Kidney tubule cell (primary cell): ENCODE measurements at places on chromosomes 3 and 15.

GRCh38 chr15:98770984-98771383, 122.6 kb downstream of the IGF1R start:
- peak; percentile 32 for DNase-seq

GRCh38 chr3:109278546-109278945, 37.8 kb downstream of the DPPA2 start:
- no peak for DNase-seq

DNA sequence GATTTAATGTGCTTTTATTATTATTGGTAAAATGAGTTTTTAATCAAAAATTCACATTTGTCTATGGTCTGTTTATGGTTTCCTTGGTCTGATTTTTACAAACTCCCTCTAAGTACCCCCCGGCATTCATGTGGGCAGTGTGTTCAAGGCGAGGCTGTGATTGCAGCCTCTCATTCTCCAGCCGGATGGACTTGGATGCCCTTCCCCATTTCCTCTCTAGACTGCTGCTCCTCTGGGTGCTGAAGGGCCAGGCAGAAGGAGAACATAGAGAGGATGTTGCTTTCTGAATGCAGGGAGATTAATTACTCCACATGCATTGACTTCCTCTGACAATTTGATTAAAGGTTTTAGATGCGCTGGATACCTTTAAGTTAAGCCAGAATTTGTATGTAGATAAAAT, 3.9 kb upstream of the TMC3 start:
- no peak for DNase-seq

DNA sequence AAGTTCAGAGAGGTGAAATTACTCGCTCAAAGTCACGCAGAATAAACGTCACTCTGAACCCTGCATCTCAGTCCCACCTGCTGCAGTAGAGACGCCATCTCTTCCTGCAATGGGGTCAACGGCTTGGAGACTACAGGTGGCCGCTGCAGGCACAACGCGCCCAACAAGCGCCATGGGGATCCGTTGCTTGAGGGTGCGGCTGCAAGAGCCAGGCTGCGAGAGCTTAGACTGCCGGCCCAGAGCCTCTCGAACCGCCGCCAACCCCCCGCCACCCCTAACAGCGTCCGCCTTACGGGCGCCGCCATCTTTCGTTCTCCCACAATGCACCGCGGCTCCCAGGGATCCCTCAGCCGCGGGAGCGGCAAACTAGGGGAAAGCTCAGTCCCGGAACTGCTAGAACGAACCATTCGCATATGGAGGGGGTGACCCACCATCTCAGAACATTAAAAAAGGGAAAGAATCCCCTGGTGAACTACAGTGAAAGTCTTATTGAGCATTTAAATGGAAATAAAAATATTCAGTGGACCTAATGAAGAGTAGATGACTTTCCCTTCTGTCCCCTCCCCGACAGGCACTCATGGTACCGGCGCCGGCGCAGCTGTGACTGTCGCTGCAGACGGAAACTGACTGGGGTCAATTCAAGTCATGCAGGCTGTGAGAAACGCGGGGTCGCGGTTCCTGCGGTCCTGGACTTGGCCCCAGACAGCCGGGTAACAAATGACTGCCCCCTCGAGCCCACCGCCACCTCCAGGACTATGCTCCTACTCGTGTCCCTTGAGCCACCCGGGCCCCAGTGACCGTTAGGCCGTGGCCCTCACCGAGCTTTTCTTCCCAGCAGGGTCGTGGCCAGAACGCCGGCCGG, at the start of the genes MRPL46 and MRPS11:
TSS of gene MRPL46 (minus strand) at position 316 of the 862 bp plus-strand sequence. CDS start at position 305, 11 bp downstream.
TSS of gene MRPS11 (plus strand) at position 636 of the 862 bp plus-strand sequence. CDS start at position 646, 10 bp downstream.
- peak; percentile 89 for DNase-seq

DNA sequence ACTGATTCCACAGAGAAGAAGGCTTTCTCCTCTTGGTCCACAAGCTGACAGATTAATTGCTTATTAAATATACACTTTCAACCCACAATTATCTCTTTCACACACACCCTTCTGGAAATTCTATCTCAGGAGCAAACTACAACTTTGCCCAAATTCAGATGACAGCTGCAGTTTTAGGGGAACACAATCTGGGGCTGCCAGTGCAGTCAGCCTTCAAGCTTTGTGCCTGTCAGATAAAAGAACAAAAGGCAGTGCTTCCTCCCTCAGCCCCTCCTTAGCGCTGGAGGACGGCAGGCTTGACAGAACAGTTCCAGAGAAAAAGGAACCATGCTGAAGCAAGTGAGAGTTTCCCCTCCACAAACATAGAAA, 99.6 kb downstream of the TMCC1 start:
- DNase-seq = no peak

GRCh38 chr3:212432-212831, 15.9 kb downstream of the CHL1 start:
- peak; percentile 2 for DNase-seq

GRCh38 chr3:154783521-154783931, 296.6 kb upstream of the MME start:
- no peak for DNase-seq

DNA sequence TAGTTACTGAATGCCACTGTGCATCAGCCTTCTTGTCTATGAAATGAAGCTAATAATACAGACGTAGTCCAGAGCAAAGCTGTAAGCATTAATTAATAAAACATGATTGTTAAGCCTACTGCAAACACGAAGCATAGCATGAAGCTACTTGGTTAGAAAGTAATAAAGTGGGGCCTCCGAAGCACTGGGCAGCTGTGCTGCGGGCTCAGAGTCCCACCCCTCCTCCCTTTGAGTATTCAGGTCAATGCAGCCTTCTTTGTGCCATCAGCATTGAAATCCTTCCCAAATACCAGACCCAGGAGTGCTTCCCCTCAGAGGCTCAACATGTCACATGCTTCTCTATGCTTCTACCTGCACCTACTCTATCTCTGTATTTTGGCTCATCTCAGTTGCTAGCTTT, 1112.6 kb downstream of the IGSF11 start:
- no peak for DNase-seq

DNA sequence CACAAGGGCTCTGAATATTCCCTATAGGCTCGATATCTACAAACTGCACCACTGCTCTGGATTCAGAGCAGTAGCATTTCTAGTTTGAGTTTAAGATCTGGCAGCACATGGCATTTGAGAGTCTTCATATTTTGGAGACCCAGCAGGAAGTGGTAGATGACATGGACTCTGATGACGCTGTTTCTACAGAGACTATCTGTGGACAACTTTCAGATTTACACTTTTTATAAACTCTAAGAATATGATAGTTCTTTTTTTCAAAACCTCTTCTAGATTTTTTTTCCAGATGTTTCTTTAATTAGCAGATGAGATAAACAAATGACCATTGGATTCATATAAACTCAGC, 35.8 kb downstream of the ARMC8 start:
- DNase-seq = no peak

DNA sequence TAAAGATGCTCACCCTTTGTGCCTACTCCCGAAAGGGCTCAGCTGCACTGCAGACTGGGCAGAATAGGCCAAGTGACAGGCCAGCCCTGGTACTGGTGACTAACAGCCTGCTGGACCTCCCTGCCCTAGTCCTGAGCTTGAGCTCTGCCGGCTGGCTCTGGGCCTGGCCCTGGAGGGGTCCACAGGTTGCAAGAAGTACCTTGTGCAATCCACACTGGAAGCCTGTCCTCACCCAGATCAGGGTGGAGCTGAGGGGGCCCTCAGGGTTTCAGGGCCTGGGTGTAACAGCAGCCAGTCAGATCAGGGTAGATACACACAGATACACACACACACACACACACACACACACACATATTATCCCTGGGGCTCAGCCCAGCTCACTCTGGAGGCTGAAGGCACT, 27.3 kb upstream of the PLA2G4D start:
- DNase-seq = no peak

- peak; percentile 81 for DNase-seq
Observed at GRCh38 chr3:177150970-177151627, 46.2 kb downstream of the TBL1XR1 start.

DNA sequence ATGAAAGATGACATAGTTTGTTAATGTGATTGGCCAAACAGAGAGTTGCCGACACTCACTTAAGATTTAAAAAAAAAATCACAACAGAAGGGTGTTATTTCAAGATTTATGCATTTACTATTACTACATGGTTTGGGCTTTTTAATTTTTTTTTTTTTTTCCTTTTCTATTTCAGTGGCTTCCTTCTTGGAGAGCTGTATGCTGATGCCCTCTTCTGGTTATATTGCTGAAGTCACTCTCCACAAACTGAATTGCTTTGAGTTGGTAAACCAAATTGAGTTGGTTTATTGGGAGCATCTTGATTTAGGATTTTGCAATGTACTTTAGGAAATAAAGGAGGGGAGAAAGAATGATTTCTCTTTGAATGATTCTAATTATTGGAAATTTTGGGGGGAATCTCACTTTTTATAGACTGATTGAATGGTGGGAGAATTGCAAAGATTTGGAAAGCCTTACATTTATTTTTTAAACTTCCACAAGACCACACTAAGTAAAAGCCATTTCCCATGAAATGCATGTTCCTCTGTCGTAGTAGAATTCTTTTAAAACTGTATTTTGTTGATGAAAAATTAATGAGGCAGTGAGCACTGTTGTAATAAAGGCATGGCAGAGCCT, 186.6 kb upstream of the FEZF2 start:
- DNase-seq = peak; percentile 28

- no peak for DNase-seq
Observed at GRCh38 chr3:123499322-123499721, 50.4 kb upstream of the ADCY5 start.

DNA sequence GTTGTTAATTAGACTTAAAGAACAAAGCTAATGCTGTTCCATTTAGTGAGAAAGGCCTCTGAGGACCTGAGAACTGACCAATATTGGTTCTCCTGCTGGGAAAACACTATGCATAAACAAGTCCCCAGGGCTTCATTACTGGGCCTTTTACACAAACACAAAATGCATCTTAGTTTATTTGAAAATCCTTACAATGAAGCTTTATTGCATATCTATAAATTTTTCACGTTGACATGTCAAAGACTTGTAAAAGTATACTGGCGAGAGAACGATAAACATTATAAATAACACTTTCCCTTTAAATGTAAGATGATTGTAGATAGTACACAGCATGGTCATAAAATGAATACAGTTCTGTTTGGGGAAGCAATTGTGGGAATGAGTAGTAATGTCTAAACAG, 151.7 kb downstream of the ROBO2 start:
- DNase-seq = no peak

DNA sequence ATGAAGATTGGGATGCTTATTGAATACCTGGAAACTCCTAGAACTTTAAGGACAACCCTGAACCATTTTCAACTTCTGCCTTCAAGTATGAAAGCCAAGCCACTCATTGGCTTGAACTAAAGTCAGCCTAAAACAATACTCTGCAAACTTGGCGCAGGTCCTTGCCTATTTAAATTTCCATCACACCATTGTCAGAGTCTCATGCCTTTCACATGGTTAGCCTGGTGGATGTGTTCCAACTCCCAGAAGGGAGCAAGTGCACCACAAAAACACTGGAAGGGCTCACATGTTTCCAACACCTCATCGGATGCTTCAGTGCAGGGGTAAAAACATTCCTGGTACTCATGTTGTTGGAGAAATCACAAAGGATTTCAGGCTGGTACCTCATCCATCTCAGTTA, 511.6 kb upstream of the MDFIC2 start:
- DNase-seq = no peak

- DNase-seq = peak; percentile 37
Observed at GRCh38 chr3:45841420-45841756, 531 bp downstream of the LZTFL1 start.
